ENCODE measurements at places on chromosomes 2 and 18.

DNA sequence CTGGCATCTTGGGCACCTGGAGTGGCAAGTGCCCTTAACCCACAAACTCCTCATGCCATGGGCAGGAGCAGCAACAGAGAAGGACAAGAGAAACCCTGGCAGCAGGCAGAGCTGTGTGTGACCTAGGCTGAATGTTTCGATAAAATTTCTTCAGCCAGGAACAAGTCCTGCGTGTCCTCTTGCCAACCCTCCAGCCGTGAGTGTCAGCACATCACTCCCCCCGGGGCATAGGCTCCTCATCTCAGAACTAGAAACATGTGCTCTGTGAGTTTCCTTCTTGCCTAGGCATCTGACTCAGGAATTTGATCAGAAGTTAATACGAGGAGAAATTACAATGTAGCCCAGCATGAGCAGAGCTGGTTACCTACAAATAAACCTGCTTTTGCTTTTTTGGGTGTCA lies 2.2 kb downstream of the ABCG8 start:
- DNase-seq: no peak

DNA sequence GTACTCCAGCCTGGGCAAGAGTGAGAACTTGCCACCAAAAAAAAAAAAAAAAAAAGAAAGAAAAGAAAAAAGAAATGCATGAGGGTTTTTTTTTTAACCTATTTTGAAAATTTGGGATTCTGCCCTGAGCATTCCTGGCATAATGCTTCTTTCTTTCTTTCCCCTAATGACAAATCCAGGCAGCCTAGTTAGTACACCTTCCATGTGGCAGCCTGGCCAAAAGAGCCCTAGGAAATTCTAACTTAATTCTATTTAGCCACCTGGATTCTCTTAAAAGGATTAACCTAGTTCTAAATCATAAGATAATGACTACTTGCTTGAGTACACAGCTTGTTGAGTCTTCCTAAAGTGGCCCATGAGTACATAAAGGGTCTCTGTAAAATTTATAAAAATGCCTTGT lies 160.1 kb downstream of the THADA start:
- no peak for DNase-seq

DNA sequence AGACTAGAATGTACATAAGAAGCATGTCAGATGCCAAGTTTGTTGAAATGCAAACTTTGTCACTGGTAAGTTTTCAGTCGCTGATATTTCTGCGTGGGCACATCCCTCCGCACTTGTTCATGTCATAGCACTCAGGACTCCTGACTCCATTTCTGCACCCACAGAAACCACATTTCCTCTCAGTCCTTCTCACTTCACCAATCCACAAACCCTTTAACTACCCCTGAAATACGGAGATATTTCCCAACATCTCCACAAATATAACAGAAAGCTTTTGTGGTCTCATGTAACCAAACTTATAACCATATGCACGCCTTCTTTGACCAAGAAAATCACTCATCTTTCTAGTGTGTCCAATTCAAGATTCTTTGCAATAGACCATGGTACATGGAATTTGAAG lies 276.9 kb upstream of the ERBB4 start:
- no peak for DNase-seq

DNA sequence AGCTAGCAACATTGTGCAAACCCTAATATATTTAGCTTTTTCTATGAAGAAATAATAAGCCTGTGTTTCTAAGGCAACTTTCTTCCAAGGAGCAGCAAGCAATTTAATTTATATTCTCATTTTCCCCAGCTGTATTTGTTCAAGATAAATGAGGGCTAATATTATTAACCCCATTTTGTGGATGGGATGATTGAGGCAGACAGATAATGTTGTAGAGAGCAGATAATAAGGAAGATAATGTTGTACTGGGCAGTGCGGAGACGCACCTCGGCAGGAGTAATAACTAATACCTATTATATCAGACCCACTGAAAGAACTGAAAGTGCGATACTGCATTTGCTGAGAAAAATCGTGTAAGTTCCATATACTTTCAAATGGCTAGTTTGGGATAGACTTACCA lies 344.1 kb upstream of the FANCL start:
- DNase-seq: no peak

DNA sequence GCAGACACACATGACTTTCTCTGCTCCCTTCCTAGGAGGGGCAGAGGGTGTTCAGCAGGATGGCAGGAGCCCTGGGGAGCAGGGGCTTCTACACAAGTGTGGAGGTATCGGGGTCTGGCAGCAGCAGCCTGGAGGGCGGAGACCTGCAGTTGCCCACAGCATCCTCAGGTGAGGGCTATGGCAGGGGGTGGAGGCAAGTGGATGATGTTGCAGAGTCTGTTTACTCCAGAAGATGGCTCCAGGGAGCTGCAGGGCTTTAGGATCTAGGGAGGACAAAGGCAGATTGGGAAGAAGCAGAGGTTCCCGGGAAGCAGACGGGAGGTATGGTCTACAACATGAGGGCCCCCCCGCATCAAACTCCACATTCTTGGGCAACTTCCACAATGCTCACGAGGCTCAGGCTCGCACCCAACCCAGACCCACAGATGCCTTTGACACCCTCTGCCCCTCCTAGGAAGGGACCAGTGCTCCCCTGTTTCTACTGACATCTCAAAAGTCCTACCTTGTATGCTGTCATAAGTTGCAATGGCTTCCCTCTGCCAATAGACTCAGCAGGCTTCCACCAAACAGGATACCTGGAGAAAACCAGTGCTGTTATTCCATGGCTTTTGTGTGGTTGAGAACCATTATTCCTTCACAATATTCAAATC lies 12.0 kb upstream of the ATP6V1C2 start:
- DNase-seq: no peak

- DNase-seq: no peak
Measured at GRCh38 chr2:61713457-61713856, 140.4 kb downstream of the FAM161A start.

DNA sequence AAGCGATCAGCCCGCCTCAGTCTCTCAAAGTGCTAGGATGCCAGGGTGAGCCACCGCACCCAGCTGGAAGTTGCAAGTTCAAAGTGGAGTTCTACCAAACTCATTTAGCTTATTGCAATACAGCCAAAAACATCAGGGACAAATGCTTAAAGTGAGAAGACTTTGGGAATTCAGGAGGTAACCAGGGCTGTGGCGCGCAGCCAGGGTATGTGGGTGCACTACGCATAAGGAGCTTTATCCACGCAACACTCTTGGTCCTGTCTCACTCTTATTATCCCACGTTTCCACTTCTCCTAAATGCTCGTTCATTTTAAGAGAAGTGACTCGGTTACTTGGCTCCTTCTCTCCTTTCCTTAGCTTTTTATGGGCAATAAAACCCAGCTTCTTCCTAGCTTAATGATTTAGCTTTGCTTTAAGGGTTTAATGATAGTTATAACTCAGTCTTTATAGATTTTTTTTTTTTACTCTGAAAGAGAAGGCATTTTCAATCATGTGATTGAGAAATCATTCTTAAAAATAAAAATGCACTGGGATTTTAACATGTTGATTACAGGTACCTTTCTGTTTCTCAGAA lies 199.8 kb downstream of the KCNE4 start:
- DNase-seq: no peak

- no peak for DNase-seq
Measured at GRCh38 chr2:238523158-238524110, 96.7 kb downstream of the ASB1 start.

DNA sequence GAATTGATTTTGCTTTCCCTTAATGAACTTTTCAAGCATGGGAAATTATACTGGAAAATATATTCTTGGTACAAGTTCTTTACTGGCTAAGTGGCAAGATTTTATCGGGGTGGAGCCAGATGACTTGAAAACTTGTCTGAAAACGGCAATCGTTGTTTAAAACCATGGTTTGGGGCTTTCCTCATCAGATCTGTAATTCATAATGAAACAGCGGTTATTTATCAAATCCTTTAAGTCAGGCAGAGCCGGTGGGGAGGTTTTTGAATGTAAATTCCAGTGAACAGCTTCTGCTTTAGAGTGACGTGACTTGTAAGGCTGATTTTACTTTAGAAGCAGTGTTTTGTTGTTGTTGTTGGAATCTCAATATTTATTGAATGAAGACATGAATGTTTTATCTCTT lies 2.6 kb downstream of the SEC11C start:
- no peak for DNase-seq

GRCh38 chr2:47401789-47402554 lies 984 bp upstream of the MSH2 start:
- DNase-seq: no peak

DNA sequence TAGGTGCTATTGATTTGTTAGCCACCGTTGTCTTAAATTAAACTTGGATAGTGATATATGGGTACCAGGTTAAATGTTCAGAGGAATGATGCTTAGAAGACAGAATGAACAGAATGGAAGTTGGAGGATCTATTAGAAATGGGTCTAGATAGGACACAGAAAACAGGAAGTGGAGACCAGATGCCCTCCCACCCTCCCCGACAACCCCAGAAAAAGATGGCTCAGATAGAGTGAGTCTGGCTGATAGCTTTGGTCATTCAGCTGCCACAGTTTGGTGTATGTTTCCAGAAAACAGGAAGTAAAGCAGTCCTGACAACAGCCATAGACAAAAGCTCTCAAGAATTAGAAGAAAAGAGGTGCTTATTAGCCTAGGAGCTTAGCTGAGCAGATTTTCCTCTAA lies 71.5 kb upstream of the DSG1 start:
- no peak for DNase-seq

DNA sequence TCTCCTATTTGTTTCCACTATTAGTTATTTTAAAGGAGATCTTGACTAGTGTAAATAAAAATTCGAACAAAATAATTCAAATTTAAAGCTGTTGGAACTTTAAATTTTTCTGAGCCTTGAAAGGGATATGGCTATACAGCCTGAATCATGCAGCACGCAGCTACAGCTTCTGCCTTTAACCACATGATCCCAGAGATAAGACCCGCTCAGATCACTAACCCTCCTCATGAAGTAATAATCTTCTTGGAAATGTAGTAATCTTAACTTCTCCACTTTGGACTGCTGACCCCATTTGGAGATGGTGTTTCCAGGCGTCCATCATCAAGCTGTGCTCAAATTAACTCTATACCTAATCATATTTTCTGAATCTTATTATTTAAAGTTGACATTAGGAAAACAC lies 336.6 kb downstream of the DSC3 start:
- no peak for DNase-seq

- DNase-seq: no peak
Measured at GRCh38 chr2:156064540-156064939, 268.0 kb downstream of the NR4A2 start.

DNA sequence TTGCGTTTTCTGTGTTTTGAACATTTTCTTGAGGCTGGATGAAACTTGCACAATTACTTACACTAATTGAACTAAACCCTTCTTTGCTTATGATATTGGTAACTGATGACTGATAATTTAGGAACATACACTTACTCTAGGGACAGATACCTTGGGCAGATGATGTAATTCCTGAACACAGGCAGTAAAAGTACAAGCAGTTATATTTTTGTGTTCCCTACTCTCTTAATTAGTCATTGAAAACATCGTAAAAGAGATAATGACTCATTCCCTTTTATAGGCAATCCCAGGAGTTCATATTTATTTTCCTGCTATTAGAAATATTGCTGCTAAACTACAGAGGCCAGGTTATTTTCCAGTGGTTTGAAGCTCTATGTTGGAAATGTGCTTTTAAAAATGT lies 46.4 kb downstream of the CCDC85A start:
- DNase-seq: no peak

- DNase-seq: no peak
Measured at GRCh38 chr2:118661179-118661578, 186.3 kb downstream of the EN1 start.

DNA sequence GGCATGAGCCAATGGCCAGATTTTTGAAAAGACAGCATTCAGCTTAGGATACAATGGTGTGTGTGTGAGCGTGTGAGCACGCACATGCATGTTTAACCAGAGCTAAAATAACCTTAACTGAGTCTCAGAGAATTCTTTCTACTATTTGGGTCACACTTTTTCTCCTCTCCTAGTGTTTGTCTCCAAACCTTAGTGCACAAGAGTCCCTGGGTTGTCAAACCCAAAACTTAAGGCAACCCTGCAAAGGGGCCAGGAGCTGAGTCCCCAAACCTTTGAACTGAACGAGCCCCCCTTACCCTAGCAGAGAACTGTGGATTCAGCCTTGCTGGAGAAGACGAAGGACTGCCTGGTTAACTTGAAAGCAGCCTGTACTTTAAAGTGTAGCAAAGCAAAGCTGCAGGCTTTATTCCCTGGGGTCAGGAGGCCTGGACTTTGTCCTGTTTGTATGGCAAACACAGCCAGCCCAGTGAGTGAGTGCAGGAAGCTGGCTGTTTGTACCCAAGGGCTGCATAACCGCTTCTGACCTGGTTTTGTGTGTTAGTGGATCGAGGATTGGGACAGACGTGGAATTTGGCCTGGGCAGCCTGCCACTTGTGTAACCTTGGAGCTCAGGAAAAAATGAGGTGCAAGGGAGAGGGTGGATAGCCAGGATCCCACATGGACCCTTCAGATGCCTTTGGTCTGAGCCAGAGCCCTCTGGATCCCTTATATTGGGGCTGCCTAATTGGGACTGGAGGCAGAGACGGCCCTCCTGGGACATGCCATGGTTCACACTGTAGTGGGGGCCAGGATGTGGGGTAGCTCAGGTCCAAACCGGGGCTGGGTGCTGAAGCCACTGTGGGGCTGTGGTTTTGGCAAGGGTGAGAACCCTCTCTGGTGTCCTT lies 6.4 kb upstream of the PSMD1 start:
- DNase-seq: no peak

DNA sequence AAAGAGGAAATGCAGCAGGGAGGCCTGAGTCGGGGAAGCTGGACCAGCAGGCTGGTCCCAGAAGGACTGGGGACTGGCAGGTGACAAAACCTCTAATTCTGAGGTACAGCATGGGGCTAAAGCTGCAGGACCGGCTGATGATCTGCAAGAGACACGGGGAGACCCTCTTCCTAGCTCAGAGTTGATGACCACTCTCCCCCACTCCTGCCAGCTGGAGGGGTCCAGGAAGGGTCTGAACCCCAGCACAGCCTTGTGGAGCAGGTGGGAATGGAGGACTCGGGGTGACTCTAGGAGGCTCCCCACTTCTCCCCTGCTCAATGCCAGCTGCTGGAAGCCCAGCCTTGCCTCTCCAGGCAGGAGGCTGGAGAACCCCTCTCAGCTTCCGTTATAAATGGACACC lies 67.7 kb downstream of the TWIST2 start:
- DNase-seq: no peak

DNA sequence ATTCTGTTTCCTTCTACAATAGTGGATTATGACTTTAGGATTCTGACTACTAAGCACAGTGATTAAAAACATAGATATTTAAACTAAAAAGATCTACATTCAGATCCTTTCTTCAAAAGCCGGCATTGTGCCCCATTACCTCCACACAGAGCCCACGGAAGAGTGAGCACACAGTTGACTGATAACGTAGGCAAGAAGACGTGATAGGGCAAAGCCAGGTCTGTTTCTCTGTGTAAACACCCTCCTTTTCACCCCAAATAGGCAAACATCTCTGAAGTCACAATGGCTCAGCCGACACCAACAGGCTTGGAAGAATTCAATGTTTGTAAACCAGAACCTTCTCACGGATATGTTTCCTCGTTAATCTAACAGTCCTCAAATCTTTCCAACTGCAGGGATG lies 302.9 kb downstream of the CMPK2 start:
- no peak for DNase-seq

GRCh38 chr2:226306969-226307368 lies 492.7 kb downstream of the IRS1 start:
- DNase-seq: no peak
